ENCODE measurements at places on chromosomes 2 and 18. TPM values are rescaled to one million over a fixed set of nuclear protein-coding genes. Genes with fewer than 3 reads are reported as not detected.
A peak's percentile ranks its signal among the peaks of the same experiment; 100 is the strongest.

Gene HOXD12
- not detected for polyA plus RNA-seq

- DNase-seq, result no peak
Measured at GRCh38 chr2:234404957-234405356, 91.9 kb downstream of the ARL4C start.

- DNase-seq, result no peak
Measured at GRCh38 chr2:239534581-239535412, 134.0 kb upstream of the HDAC4 start.

DNA sequence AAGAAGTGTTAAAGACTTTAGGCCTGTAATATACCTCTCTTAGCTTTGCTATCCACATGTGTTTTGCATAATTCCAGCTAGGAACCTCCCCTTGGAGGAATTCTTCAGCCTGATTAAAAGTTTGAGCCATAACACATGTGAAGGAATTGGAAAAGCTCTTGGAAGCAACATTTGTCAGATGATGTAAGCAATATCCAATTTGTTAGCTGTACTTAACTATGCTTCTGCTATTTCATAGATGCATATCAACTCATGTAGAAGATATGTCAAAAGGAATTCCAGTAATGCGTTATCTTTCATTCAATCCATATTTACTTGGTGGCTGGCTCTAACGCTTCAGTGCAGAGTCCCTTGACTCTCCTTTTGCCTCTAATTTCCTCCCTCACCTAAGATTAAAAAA lies 46.2 kb downstream of the PKP4 start:
- DNase-seq, result no peak

GRCh38 chr2:171909266-171909665 lies 13.0 kb upstream of the HAT1 start:
- no peak for DNase-seq

GRCh38 chr2:112095681-112096080 lies 40.6 kb downstream of the TMEM87B start:
- DNase-seq, result no peak

- peak; percentile 0 for DNase-seq
Measured at GRCh38 chr2:201698588-201699226, at the start of gene MPP4. Gene MPP4, minus strand, starts transcription at chr2:201698644. Its CDS starts 4,690 bp downstream, at chr2:201693954.

DNA sequence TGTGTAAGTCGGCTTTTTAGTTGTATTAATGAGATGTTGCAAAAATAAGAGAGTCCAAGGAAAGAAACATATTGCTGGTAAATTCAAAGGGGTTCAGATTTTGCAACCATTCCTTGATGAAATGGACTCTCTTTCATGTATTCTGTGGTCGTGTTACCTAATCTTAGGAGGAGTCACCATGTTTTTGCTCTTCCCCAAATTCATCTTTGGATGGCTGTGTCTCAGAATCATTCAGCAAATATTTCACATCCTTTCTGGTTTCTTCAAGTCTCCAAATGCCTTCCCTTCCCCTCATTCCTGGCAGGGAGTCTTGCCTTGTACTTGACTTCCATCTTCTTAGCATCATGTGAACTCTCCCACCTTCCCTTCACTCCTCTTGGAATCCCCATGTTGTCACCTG lies 66.1 kb downstream of the PTPRM start:
- no peak for DNase-seq

GRCh38 chr2:86557836-86558235 lies 5.4 kb downstream of the CHMP3 start:
- DNase-seq, result no peak

- no peak for DNase-seq
Measured at GRCh38 chr2:196696423-196697079, 57.0 kb downstream of the CCDC150 start.
